ENCODE measurements at places on chromosomes 6 and 20.

DNA sequence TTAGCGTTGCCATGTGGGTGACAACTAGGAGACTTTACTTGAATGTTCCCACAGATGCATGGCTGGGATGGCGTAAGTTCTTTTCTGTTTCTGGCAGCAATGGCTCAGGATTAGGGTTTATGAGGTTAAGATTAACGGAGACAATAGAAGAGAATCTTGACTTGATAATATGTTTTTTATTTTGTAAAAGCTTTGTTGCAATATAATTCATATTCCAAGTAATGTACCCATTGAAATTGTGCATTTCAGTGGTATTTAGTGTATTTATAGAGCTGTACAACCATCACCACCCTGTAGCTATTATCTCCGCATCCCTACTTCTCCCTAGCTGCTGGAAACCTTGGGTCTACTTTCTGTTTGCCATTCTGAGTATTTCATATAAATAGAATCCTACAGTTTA, 349.2 kb downstream of the UTRN start:
- no peak for DNase-seq

DNA sequence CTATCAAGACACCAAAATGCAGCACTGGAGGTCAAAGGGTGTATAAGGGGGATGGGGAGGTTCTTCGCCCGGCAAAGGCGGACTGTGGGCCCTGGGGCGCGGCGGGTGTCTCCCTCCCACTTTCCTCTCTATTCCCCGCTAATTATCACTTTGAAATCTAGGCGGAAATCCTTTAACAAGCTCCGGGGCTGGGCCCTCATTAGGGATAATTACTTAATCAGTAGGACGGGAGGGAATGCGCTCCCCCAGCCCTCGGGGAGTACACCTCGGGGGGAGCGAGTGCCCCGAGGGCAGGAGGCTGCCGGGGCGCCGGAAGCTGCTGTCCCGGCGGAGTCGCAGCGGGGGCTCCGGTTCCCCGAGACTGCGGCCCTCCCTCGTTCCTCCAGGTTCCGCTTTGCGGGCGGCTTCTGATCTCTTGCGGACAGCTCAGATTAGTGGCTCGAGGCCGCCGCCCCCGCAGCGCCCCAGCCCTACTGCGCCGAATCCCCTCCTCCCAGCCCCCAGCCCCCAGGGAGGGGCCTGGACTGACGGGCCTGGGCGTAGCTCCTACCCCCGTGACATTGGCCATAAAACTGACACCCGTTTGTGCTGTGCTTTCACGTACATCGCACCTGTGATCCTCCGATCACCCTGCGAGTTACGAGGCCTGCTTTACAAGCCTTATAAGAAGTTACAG, 14.7 kb downstream of the MUCL3 start:
- peak; percentile 74 for DNase-seq

GRCh38 chr6:151478670-151479069, 15.1 kb upstream of the CCDC170 start:
- no peak for DNase-seq

- no peak for DNase-seq
Measured at GRCh38 chr6:155444120-155444917, 11.3 kb downstream of the NOX3 start.

DNA sequence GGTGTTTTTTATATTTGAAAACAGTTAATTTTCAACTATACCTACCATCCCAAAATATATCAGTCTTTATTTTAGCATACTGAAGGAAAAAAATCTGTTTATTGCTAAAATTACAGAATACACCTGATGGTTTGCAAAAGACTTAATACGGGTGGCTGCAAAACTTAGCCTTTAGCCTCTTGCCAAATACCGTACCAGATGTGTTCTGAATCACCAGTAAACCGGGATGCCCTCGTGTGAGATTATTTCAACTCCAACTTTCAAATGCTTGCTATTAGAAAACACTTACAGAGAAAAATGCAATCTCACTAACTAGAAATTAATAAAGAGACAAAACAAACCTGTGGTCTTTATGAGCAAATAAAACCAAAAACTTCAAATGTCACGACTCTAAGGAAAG, 36.0 kb downstream of the REV3L start:
- DNase-seq: no peak

DNA sequence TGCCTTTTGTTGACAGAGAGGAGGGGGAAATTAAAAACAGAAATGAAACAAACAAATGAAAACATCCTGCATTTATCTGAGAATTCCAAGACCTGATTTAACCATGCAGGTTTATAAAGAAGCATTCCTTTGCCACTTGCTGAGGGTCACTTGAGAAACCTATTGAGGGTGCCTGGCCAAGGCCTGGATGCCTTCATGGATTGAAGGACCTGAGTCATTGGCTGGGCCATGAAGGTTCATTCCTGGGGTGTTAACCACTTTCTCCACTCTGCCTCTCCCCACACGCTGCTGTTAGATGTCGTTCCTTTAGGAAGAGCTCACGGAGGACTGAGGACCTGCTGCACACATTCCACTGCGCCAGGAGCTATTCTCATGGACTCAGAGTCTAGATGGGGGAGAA, 49.7 kb downstream of the DAAM2 start:
- DNase-seq: no peak

DNA sequence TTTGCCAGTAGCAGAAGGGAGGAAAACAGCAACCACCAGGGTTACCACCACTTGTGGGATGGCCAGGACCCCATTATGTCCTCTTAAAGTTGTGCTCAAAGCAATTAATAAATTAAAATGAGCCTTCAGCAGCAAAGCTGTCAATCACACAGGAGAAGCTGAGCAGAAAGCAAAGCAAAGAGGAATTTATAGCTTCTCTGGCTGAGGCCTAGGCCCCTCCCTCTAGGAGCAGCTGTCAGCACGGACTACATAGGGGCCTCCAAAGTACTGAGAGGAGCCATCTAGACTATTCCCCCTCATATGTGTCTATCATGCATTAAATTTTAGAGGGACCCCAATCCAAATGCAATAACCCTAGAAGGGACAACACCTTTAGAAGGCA, 6.4 kb downstream of the CCND3 start:
- no peak for DNase-seq

DNA sequence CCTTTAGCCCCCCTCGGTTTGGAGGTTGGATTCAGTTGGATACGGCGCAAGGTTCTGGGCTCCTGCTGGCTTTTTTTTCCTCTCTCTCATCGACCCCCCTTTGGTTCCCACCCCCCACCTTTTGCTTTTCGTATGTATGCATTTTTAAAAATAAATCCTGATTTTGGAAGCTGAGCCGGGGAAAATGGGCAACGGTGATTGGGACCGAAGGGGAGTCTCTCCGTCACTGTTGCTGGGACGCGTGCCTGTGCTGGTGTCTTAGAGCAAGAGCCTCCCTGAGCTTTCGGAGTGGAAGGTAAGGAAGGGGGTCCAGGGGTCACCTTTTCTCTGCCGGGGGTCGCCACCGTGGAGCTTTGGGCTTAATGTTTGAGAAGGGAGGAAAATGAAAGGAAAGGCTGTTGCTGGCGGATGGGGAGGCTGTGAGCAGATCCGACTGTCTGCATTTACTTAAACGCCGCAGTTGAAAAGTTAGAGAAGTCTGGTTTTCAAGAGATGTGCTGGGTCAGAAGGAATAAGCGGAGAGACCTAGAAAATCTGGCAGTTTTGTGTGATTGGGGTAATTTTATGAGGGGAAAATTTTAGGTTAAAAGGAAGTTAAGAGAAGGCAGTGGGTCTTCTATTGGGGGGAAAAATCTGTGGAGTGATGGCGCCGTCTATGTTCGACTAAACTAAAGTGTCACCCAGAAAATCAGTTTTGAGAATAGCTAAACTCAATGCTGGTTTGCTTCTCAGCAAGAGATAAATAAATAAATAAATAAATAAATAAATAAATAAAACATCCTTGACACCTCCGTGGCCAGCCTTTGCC, 828 bp downstream of the ADGRB3 start:
- peak; percentile 54 for DNase-seq

GRCh38 chr6:219641-220198, 72.6 kb upstream of the DUSP22 start:
- DNase-seq: peak; percentile 86

- DNase-seq: no peak
Measured at GRCh38 chr20:21632735-21633053, 72.8 kb upstream of the PAX1 start.

DNA sequence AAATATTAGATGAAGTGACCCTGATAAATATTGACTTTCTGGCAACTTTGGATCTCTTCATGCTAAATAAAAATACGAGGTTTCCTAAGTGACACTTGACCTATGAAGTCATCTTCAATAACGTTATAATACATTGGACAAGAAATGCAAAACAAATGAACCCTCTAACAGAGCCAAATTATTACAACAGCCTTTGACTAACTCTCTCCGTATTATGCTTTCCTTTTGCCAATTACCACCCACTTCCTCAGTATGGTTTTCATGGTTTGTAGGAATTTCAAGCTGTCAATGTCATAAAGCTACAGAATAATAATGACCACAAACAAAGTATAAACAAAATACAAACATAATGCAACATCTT, 210.5 kb downstream of the MOXD1 start:
- no peak for DNase-seq

DNA sequence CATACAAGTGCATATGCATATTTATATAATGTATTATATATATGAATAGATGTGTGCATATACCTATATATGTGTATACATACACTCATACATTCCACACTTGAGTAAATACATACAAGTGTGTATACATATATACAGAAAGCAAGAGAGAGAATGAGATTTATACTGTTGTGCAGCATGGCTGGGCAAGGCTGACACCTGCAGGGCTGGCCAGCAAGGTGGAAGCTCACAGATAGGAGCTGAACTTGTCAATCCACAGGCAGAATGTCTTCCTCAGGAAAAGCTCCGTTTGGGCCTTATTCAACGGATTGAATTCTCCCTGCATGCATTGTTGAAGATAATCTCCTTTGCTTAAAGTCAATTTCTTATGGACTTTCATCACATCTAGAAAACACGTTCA, 256.7 kb downstream of the ZNF217 start:
- DNase-seq: no peak

GRCh38 chr6:130178692-130179091, 44.1 kb downstream of the SAMD3 start:
- no peak for DNase-seq

DNA sequence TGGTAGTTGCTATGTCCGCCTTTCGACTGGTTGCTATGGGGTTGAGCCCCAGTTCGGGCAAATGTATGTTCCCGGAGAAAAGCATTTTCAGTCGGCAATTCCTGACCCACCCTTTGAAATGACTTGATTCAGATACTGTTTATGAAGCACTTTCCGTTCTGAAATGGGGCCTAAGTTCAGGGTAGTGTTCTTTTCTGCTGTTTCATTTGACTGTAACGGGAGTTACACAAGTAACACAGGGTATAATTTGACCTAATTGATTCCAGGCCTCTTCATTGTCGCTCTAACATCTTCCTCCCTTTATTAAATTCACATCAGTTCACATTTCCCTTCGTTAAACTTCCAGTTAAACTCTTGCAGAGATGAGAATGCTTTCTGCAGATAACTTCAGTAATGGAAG, 85.5 kb downstream of the BMP6 start:
- no peak for DNase-seq

- peak; percentile 49 for DNase-seq
Measured at GRCh38 chr6:163585932-163586437, 171.5 kb downstream of the QKI start.

GRCh38 chr6:44135173-44135758, 7.9 kb downstream of the TMEM63B start:
- no peak for DNase-seq

DNA sequence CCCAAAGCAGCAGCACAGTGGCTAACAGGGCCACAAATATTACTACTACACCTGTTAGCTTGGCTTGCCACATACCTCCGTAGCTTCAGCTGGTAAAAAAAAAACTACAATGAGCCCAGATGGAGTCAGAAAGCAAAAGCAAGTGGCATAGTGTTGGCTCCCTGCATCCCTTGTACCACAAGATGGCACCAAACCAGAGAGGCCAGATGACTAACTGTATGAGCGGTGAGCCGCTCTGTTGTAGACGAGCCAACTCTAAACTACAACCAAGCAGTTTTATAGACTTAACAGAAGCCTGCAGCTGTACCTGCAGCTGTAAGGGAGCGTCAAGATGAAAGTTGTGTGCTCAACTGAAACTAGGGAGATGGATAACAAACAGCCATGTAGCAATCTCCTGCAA, 84.5 kb upstream of the MCHR2 start:
- peak; percentile 4 for DNase-seq

- peak; percentile 15 for DNase-seq
Measured at GRCh38 chr20:16518784-16519084, 54.5 kb downstream of the KIF16B start.

DNA sequence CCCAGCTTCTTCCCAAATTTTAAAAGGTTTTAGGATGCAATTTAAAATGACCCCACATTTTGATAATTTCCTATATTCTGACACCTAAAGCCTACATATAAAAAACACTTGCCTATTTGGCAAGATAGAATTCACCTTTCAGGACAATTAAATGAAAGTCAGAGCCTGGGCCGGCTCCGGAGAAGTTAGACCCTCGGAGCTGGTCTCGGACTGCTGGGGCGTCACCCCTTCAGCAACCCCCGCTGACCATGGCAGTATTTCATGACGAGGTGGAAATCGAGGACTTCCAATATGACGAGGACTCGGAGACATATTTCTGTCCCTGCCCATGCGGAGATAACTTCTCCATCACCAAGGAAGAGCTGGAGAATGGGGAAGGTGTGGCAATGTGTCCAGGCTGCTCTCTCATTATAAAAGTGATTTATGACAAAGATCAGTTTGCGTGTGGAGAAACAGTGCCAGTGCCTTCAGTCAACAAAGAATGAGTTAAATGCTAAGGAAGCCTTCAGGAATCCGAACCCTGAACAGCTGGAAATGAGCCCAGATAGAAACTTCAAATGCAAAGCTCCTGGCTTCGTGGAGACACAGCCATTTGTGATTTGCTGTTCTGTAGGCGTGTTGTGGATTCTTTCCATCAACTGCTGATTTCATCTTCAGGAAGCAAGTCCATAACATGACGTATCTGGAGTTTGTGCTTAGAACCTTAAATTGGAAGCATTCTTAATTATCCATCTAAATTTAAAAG, 16.0 kb downstream of the TCFL5 start:
- no peak for DNase-seq

- no peak for DNase-seq
Measured at GRCh38 chr6:116883005-116883404, 6.0 kb downstream of the RFX6 start.

DNA sequence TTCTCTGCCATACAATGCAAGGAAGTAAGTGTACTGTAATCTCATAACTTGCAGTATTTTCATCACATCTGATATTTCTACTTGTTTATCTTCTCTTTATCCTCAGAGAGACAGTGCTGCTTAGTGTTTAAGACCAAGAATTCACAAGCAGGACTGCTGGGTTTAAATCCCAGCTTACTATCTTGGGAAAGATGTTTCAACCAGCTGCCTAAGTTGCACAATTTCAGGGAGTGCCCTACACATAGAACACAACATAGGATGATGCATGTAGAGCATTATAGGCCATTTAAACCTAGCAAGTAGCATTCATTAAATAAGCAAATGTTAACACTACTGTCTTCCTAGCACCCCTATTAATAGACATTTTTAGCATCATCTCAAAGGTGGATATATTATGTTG, 205.2 kb upstream of the CEP162 start:
- DNase-seq: no peak

GRCh38 chr20:32167552-32167951, 40.0 kb downstream of the PLAGL2 start:
- no peak for DNase-seq

GRCh38 chr20:49384437-49385434, 97.7 kb downstream of the KCNB1 start:
- peak; percentile 59 for DNase-seq

- DNase-seq: no peak
Measured at GRCh38 chr6:98384334-98384733, 450.0 kb upstream of the POU3F2 start.
